ENCODE measurements at places on chromosomes 4 and X.

DNA sequence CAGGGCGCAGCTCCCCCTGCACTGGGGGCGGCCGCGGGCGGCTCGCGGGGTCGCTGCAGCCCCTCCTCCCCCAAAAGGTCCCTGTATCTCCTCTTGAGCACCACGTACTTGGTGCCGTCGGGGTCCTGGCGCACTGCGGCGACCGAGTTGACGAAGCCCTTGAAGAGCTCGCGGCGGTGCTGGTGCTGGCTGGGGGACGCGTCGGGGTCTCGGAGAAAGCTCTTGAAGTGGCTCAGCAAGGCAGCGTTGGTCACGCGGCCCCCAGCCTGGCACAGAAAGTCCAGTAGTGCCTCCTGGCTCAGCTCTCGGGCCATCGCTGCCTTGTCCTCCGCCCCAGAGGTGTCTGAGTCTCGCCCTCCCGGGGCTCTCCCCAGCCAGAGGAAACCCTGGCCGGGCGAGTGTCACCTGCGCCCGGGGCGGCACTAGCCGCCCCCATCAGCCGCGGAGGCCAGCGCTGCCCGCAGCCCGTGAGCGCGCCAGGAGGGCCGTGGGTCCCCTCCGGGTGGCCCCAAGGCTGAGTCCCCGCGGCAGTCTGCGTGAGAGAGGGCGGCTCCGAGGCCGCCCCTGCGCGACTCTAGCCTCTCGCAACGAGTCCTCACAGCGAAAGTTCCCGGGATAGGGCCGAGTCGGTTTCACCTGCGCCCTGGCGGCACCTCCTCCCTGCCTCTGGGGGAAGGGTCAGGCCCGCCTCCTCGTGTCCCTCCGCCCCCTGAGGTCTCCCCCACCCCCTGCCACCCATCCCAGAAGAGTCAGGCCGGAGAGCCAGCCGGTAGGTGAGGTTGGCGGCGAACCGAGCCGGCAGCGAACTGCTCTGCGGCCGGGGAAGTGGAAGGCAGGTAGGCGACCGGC, at the start of gene SOWAHB:
SOWAHB (minus strand) TSS at position 609 of the 849 bp plus-strand sequence; CDS start at position 314, 295 bp downstream.
- DNase-seq, result no peak

DNA sequence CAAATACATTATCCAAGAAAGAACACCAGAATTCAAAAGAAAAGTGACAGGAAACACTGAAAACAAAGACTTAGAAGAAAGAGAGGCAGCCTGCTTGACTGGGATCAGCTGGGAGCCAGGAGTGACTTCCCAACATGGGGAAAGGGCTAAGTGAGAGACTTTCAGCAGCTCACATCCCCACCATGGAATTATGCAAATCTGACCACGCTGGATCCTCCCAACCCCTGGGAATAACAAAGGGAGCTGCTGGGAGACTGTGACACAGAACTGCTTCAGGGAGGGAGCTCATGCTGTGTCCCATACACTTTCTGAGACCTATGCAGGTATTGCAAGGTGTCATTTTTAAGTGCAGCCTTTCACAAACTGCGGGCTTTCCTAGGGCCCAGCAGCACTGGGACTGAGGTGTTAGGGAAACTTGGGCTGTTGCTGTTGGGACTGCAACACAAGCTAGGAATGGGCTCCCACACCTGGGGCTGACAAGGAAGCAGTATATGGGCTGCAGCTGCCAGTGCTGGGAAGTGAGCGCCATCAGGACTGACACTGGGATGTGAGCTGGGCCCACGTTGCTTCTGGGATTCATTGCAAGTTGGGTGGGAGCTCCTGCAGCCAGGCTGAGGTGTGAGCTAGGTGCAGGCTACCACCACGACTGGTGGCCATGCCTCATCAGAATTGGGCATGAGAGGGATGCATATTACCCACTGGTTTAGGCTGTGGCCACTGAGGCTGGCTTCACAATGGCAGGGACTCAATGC, 139.1 kb downstream of the KDR start:
- DNase-seq, result no peak

DNA sequence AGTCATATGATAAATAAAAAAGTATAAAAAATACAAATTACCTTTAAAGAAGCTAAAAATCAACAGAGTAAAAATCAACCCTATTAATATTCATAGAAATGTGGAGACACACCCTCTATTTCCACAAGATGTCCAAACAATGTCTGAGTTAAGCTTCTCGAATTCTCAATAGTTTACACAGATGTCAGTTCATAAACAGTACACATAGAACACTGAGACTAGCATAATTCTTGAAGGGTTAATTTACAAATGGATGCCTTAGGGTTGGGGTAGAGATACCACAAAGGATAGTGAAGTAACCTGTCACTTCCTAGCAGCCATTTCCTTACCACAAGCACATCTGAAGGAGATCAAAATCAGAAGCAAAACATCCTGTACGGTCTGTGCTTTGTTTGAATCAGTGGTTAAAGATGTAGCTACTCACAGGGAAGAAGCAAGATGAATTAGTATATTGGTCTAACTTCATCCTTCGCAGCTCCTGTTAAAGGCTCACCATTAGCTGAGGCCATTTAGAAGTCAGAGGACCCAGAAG, 2393.9 kb downstream of the ARAP2 start:
- DNase-seq, result no peak

DNA sequence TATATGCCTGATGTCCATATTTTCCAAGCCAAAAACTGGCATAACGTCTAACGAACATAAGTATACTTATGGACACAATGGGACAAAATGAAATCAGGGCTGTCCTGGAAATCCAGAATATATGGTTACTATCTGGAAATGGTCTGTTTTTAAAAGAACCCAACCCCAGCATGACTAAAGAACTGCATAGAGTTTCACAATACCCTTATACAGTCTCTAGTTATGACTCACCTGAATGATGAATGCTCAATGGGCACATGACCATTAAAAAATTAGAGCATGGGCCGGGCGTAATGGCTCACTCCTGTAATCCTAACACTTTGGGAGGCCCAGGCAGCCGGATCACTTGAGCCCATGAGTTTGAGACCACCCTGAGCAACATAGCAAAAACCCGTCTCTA, 31.8 kb downstream of the AMMECR1 start:
- no peak for DNase-seq

GRCh38 chr4:169119536-169119935, 109.5 kb upstream of the CBR4 start:
- no peak for DNase-seq

- no peak for DNase-seq
Measured at GRCh38 chrX:68894513-68895340, 65.9 kb downstream of the EFNB1 start.

- DNase-seq, result no peak
Measured at GRCh38 chr4:106851726-106852125, 184.4 kb downstream of the DKK2 start.

GRCh38 chrX:112832481-112833095, 8.0 kb downstream of the AMOT start:
- DNase-seq, result no peak

DNA sequence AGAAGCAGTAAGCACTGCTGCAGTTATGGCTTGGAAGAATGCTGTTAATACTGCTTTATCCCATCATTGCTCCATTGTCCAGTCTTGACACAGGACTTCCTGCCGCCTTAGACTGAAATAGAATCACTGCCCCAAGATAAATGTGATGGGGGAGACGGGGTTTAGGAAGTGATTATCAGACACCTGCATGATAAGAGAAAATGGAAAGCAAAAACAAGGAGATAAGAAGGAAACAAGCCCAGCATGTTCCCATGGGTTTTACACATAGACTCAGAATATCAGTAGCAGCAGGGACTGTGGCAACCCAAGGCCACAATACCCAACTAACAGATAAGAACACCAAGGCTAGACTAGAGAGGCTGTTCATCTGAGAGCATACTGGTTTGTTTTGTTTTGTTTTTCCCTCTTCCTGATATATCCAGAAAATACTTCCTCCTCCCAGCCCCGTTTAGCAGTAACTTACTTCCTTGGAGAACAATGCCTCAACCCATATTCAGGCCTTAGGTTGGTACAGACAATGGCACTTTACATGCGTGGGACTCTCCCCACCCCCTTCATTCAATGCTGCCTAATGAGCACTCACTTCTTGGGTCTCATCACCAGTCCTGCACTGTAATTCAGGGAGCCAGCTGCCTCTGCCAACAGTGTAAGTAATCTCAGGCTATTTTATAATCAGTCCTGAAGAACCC, 232.6 kb downstream of the CBR4 start:
- DNase-seq, result no peak

GRCh38 chr4:78145008-78145407, 87.9 kb downstream of the FRAS1 start:
- DNase-seq, result no peak

GRCh38 chrX:129830494-129830893, 13.2 kb downstream of the ZDHHC9 start:
- DNase-seq, result no peak

GRCh38 chr4:108674356-108674977, 24.1 kb downstream of the OSTC start:
- DNase-seq, result no peak

- DNase-seq, result no peak
Measured at GRCh38 chr4:4334798-4335520, 44.9 kb downstream of the ZBTB49 start.

Data from SIG-M5 (cell line).